ENCODE measurements at places on chromosomes 5 and 9. TPM values are rescaled to one million over a fixed set of nuclear protein-coding genes. Genes with fewer than 3 reads are reported as not detected.

PCDHB16 gene
- total RNA-seq, result under 0.01 TPM

ZDHHC21 gene
- 1.6 TPM for total RNA-seq

ELOVL7 gene
- total RNA-seq, result not detected

OLFM1 gene
- 0.17 TPM for total RNA-seq

ZNF354C gene
- 2.8 TPM for total RNA-seq

DMRT2 gene
- not detected for total RNA-seq

RNF208 gene
- total RNA-seq, result 1.2 TPM

FOXD4 gene
- 0.34 TPM for total RNA-seq

All from bronchus fibroblast of lung (primary cell).